ENCODE measurements at places on chromosomes 7 and 10.

DNA sequence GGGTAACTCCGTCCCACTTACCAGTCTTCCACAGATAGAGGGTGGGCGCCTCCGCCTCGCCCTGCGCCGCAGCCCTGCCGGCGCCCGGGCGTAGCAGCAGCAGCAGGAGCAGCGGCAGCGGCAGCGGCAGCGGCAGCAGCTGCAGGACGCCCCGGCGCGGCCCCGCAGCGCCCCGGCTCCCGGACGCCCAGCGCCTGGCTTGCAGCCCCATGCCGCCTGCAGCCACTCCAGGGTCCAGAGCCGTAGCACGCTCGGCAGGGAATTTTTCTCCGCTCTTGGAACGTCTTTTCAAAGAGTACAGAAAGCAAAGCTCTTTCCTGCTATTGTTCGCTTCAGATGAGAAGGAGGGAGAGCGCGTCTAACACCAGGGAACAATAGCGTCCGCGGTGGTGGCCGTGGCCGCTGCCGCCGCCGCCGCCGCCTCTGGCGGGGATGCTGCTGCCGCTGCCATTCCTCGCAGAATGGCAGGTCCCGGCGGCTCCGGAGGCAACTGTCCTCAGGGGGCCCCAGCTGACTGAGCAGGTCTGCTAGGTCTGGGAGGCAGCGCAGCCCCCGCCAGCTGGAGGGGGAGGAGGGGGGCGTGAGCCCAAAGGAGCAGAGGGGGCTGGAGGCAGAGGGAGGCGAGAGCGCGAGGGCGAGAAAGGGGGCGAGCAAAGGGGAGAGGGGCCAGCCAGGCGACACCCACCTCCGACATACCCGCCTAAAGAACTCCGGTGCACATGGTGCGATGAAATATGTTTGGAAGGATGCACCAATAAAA, at the start of gene THSD7A:
Gene THSD7A (minus strand): TSS at position 463 of the 760 bp plus-strand sequence. CDS start 252 bp downstream, at position 211.
- DNase-seq = no peak

GRCh38 chr7:24905996-24906770, 73.8 kb downstream of the OSBPL3 start:
- DNase-seq = no peak

DNA sequence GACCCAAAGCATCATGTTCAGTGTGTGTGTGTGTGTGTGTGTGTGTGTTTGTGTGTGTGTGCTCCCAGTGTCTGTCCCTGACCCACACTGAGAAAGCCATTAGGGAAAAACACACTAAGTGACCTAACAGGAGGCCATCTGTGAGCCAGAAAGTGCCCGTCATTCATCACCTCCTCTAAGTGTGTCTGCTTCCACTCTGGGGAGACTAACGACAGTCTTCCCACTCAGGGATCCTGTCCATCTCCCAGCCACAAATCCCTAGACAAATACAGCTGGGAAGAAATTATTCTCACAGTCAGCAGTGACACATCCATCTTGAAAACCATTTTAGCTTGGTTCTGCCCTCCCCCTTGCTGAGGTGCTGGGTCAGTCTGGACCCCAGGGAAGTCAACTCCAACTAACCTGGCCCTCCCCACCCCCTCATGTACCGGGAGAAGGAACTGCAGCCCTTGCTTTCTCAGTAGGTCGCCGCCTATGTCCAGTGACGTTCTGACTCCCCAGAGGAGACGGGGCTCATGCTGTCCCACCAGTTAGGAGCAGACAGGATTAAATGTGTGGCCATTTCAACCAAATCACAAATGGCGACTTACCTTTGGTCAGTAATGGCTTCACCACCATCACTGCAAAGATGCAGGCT, 296.5 kb upstream of the ZNF32 start:
- DNase-seq = no peak

DNA sequence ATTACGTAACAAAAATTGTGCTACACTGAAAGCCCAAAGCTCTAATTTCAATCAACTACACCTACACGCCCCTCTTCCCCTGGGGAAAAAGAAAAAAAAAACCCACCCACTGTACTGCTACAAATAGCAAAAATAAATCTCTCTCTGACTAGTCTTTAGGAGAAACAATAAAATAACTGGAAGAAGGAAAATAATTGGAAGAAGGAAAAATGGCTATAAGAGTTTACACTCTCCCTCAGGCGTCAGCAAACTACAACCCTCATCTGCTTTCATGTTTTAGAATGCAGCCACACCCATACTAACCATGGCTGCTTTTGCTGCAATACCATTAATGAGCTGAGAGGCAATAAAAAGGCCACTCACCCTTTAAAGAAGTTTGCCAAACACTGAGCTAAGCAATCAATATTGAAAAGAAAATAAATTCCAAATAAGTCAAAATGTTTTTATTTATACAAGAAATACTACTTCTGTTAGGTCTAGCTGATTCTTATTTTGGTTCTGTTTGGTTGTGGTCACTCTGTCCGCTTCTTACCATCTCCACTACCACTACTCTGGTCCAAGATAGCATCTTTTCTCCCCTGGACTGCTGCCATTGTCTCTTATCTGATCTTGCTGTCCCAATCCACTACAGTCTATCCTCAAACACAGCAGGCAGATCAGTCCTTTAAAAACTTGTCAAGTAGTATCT, 3.8 kb downstream of the MINDY3 start:
- no peak for DNase-seq

GRCh38 chr7:151862606-151863381, 14.1 kb downstream of the PRKAG2 start:
- no peak for DNase-seq

GRCh38 chr7:21256310-21256877, 171.5 kb upstream of the SP4 start:
- peak; percentile 22 for DNase-seq

- DNase-seq = no peak
Observed at GRCh38 chr7:44768628-44769371, 20.2 kb downstream of the ZMIZ2 start.

- no peak for DNase-seq
Observed at GRCh38 chr7:81865754-81866153, 95.9 kb upstream of the HGF start.

DNA sequence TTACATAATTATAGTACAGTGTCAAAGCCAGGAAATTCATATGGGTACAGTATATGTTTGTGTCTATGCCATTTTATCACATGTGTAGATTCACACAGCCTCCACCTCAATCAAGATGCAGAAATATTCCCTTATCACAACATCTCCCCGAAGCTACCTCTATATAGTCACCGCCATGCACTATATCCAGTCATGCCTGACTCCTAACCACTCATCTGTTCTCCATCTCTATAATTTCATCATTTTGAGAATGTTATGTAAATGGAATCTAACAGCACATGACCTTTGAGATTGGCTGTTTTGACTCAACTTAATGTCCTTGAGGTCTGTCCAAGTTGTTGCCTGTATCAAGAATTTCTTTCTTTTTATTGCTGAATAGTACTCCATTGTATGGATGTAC, 22.3 kb upstream of the SLC25A13 start:
- no peak for DNase-seq

- DNase-seq = peak; percentile 99
Observed at GRCh38 chr10:15168786-15169554, 477 bp upstream of the NMT2 start.

DNA sequence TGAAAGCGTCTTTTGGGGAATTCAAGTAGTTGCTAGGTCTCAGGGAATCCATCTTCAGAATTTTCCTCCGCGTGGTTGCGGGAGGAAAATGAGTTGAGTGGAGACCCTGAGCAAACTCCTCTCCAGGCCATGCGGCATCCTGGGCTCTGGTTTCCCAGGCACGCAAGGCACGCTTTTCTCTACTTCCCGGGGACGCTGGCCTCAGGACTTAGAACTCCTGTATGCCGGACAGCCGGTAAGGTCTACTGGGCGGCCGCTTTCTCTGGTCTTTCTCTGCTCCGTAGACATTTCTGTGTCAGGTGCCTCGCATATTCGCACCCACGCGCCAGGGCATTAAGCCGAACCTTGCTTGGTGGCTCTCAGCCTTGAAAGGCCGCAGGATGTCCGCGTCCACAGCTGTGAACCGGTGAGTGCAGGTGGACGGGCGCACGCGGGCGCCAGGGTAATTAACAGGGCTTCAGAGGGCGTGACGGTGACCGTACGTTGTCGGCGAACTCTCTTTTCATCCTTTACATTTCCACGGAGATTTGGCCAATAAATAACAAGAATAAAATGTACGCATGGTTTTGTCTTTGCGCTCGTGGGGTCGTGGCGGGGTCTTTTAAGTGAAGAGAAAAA, 992 bp upstream of the RBM20 start:
- DNase-seq = no peak

GRCh38 chr7:122070834-122071233, 73.2 kb downstream of the AASS start:
- DNase-seq = no peak

All from activated CD4-positive, alpha-beta T cell treated with anti-CD3 and anti-CD28 coated beads for 4 hours (primary cell).